Activated CD4-positive, alpha-beta T cell treated with anti-CD3 and anti-CD28 coated beads, Interleukin-2, amount 10 ng/mL, durations not matched to agents 24 days and 14 days (primary cell): ENCODE measurements at places on chromosomes 5 and 9. TPM values are rescaled to one million over a fixed set of nuclear protein-coding genes. Genes with fewer than 3 reads are reported as not detected.
A peak's percentile ranks its signal among the peaks of the same experiment; 100 is the strongest.

- H3K4me3 ChIP-seq = no peak overlapping the region
- H3K27me3 ChIP-seq = no peaks in the 10 kb centered on the region
- H3K27ac ChIP-seq = no peak overlapping the region
- no peak for DNase-seq
- H3K4me1 ChIP-seq = no peaks in the 10 kb centered on the region
- H3K36me3 ChIP-seq = no peaks in the 10 kb centered on the region
Observed at GRCh38 chr9:118595719-118596305, 773.4 kb downstream of the BRINP1 start.

DNA sequence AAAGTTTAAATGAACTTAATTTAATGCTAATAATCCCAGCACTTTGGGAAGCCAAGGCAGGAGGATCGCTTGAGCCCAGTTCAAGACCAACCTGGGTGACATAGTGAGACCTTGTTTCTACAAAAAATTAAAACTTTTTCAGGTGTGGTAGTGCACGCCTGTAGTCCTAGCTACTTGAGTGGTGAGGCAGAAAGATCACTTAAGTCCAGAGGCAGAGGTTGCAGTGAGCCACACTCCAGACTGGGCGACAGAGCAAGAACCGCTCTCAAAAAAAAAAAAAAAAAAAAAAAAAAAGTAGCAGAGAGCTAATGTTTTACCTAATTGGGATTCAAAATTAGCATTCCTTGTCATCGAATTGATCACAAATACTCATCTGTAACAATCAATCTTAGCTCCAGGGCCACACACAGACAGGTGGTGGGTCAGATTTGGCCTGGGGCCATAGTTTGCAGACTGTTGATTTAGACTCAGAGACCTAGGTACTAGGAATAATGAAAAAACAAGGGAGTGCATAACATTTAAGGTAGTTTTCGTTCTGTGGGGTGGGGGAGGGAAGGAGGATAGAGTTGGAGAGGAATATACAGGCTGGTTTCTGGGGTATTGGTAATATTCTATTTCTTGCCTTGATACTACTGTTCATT, 21.4 kb downstream of the HSDL2 start:
- no peaks in the 10 kb centered on the region for H3K27me3 ChIP-seq
- H3K4me1 ChIP-seq = no peaks in the 10 kb centered on the region
- no peak for DNase-seq
- H3K27ac ChIP-seq = no peak overlapping the region
- H3K36me3 ChIP-seq = peaks cover 22% of the 10 kb centered on the region

DNA sequence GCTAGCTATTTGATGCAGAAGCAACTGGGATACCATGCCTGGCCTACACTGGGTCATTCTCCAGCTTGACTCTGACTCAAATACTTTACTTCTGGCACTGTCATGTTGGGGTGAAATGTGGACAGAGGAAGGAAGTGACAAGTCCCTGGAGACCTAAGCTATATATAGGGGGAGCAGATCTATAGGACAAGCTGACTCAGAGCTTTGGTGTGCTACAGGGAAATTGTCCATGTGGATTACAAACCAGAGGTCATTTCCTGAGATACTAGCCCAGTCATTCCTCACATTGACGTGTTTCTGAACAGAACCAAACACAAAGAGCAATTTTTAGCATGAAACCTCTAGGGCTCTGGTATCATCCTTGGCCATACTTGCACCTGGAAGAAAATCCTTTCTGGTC, 531.6 kb upstream of the CLINT1 start:
- no peaks in the 10 kb centered on the region for H3K4me1 ChIP-seq
- no peak overlapping the region for H3K4me3 ChIP-seq
- DNase-seq = no peak
- no peak overlapping the region for H3K27ac ChIP-seq

DNA sequence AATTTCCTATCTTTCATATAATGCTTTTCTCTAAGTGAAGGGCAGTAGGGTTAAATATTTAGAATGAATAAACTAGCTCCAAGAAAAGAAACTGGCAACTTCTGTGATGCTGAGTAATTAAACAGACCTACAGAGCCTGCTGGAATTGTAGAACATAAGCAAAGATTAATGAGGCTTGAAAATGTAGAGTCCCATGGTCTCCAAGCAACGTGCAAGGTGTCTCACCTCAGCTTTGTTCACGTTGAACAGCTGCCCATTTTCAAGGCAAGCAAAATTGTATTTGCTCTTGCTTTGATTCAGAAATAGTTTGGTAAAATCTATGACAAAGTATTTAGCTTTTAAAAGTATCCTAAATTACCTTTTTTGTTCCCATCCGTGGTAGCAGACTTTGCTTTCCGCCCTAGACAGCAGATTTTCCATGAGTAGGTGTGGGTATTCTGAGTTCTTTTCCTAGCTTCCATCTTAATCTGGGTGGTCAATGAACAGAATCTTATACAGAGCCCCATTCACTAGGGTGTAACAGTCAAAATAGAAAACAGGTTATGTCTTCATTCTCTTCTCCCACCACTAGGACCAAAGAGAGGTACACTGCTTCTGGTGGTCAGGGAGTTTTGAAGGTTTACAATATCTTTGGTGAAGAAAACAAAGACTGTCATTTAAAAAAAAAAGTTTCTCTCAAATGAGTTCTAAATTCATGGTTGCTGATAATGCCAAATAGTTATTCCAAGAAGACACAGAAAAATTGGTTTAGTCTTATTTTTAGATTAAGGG, 52.1 kb upstream of the TYRP1 start:
- H3K4me3 ChIP-seq = no peak overlapping the region
- DNase-seq = no peak
- no peak overlapping the region for H3K27ac ChIP-seq
- no peaks in the 10 kb centered on the region for H3K36me3 ChIP-seq

GRCh38 chr5:111134864-111135263, 42.7 kb downstream of the WDR36 start:
- no peak for DNase-seq
- H3K4me3 ChIP-seq = no peak overlapping the region
- H3K4me1 ChIP-seq = peaks cover 13% of the 10 kb centered on the region
- H3K36me3 ChIP-seq = peaks cover 3% of the 10 kb centered on the region
- H3K27me3 ChIP-seq = peaks cover 2% of the 10 kb centered on the region
- no peak overlapping the region for H3K27ac ChIP-seq

GRCh38 chr9:4755026-4755609, 14.1 kb upstream of the AK3 start:
- H3K27me3 ChIP-seq = peaks cover 6% of the 10 kb centered on the region
- peaks cover 5% of the 10 kb centered on the region for H3K4me1 ChIP-seq
- no peak overlapping the region for H3K4me3 ChIP-seq
- no peaks in the 10 kb centered on the region for H3K36me3 ChIP-seq

- no peak overlapping the region for H3K4me3 ChIP-seq
- DNase-seq = no peak
- H3K27me3 ChIP-seq = peaks cover 7% of the 10 kb centered on the region
- no peaks in the 10 kb centered on the region for H3K36me3 ChIP-seq
- H3K4me1 ChIP-seq = no peaks in the 10 kb centered on the region
Observed at GRCh38 chr9:90770182-90770738, 31.4 kb upstream of the SYK start.

DNA sequence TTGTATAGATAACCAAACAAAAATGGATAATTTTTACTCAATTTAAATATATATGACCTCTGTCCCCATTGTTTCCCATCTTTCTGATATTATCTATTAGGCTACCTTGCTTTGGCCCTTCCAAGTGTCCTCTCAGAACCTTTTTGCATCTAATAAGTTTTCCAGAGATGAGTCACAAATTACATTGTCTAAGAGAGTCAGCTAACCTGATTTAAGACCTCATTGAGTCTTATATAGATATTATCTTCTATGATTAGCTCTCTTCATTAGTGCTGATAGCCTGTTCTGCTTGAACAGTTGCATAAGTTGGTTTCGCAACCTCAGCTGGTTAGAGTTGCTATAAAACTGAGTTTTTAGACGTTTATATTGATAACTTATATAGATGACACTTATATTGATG, 623.1 kb downstream of the LRRC70 start:
- H3K27me3 ChIP-seq = no peaks in the 10 kb centered on the region
- DNase-seq = no peak
- no peaks in the 10 kb centered on the region for H3K4me1 ChIP-seq
- H3K4me3 ChIP-seq = no peak overlapping the region

- H3K4me3 ChIP-seq = peak overlapping the region; percentile 49
- H3K36me3 ChIP-seq = peaks cover 32% of the 10 kb centered on the region
- peak; percentile 80 for DNase-seq
- H3K27me3 ChIP-seq = no peaks in the 10 kb centered on the region
- H3K4me1 ChIP-seq = peaks cover 45% of the 10 kb centered on the region
- peak overlapping the region; percentile 81 for H3K27ac ChIP-seq
Observed at GRCh38 chr5:131357739-131358561, 94.1 kb downstream of the CDC42SE2 start.

GRCh38 chr5:179217356-179217755, 127.9 kb downstream of the ADAMTS2 start:
- no peaks in the 10 kb centered on the region for H3K27me3 ChIP-seq
- H3K27ac ChIP-seq = no peak overlapping the region

DNA sequence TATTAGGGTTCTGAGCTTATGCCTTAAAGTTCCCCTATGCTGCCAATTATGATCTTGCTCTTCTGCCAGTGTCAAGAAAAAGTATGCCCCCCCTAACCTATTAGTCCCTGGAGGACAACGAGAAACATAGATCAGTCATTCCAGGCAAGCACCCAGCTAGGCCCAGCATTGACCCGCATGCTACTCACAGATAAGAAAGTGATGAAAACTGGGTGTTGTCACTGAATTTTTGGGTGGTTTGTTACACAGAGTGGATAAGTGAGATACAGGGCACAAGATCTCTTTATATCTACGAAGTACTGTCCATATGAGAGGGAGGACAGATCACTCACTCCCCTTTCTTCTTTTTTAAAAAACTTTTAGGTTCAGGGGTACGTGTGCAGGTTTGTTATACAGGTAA, 6.4 kb upstream of the TEX48 start:
- H3K27me3 ChIP-seq = no peaks in the 10 kb centered on the region
- H3K36me3 ChIP-seq = peaks cover 38% of the 10 kb centered on the region
- no peak for DNase-seq
- peak overlapping the region; percentile 97 for H3K27ac ChIP-seq
- H3K4me3 ChIP-seq = no peak overlapping the region

DNA sequence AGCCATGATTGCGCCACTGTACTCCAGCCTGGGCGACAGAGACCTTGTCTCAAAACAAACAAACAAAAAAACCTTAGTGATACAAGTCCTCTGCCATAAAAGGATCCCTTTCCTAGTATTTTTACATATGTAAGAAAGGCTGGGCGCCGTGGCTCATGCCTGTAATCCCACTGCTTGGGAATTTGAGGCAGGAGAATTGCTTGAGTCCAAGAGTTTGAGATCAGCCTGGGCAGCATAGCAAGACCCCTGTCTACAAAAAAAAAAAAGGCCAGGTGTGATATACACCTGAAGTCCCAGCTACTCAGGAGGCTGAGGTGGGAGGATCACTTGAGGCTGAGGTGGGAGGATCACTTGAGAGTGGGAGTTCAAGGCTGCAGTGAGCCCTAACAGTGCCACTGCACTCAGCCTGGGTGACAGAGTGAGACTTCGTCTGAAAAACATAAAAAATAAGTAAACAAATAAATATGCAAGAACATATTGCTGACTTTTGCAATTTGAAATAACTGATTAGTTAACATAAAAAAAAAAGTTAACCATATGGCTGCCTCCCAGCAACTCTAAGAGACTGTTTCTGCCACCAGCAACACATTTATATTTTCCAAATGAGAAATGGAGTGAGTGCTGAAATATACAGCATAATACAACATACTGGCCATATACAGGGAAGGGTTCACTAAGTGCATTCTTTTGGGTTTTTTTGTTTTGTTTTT, 6.9 kb downstream of the ZNF367 start:
- H3K4me1 ChIP-seq = peaks cover 42% of the 10 kb centered on the region
- H3K4me3 ChIP-seq = no peak overlapping the region
- peaks cover 22% of the 10 kb centered on the region for H3K36me3 ChIP-seq
- no peaks in the 10 kb centered on the region for H3K27me3 ChIP-seq

DNA sequence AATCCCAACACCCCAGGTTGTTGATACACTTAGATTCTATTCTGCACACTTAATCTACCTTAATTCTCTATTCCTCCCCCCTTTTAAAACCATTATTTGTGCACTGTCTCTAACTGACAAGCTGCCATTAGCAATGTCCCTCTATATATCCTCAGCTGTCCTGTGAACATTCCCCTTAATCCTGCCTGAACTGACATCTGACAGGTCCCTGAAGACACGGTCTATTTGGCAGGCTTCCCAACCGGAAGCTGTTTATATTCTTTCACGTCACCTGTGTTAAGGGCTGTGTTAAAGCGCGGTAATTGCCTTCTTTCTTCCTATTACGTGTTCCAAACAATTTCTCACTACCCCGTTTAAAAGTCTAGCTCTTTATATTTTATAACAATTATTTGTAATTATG, 277.3 kb downstream of the CDH9 start:
- H3K4me1 ChIP-seq = no peaks in the 10 kb centered on the region
- no peaks in the 10 kb centered on the region for H3K36me3 ChIP-seq
- no peak for DNase-seq
- H3K27ac ChIP-seq = no peak overlapping the region

The COL5A1 gene
- total RNA-seq = not detected in 2 replicates

The FOXD4 gene
- total RNA-seq = not detected in 2 replicates

The CCNO gene
- 0.26 TPM in 1 of 2 replicates, not detected in the other for total RNA-seq

The UNC13B gene
- 0.47 and 0.51 TPM in 2 replicates for total RNA-seq

The SGCD gene
- not detected in 2 replicates for total RNA-seq

The BAAT gene
- total RNA-seq = 0.07 TPM in 1 of 2 replicates, not detected in the other

The FGF10 gene
- total RNA-seq = not detected in 2 replicates
